ENCODE measurements at places on chromosomes 6 and 20.

DNA sequence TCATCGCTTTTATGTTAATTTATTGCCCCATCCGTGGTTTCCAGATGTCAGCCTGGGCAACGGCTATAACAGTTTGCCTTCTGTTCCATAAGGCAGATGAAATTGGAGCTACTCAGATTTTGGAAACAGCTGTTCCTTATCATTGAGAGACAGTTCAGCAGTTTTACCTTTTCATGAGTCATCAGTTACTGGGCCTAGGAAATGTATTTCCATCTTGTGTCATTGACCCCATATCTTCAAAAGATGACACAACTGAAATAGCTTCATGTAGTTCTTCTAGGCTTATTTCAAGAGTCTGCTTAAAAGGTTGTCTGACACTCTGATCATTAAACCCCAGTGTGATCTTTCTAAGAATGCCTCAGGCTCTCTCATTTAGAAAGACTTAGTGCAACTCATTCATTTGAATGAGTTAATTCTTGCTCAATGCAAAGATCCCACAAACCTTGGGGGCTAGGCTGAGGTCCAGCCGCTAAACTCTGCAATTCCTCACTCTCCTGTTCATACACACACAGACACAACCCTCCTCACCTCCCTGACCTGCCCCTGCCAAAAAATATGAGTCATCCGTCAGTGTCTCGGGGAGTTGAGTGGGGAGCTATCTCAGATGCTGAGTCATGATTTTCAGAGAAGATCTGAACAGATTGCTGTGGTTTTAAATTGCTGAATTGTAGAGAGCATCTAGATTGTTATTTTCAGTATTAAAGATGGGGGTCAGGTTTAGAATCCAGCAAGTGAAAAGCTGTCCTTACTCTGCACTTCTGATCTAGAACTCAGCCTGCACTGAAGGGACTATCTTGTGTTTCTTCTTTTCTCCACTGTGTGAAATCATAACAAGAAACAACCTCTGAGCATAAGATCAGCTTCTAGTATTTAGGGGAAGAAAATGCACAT, 61.8 kb downstream of the RPP40 start:
- DNase-seq: no peak

DNA sequence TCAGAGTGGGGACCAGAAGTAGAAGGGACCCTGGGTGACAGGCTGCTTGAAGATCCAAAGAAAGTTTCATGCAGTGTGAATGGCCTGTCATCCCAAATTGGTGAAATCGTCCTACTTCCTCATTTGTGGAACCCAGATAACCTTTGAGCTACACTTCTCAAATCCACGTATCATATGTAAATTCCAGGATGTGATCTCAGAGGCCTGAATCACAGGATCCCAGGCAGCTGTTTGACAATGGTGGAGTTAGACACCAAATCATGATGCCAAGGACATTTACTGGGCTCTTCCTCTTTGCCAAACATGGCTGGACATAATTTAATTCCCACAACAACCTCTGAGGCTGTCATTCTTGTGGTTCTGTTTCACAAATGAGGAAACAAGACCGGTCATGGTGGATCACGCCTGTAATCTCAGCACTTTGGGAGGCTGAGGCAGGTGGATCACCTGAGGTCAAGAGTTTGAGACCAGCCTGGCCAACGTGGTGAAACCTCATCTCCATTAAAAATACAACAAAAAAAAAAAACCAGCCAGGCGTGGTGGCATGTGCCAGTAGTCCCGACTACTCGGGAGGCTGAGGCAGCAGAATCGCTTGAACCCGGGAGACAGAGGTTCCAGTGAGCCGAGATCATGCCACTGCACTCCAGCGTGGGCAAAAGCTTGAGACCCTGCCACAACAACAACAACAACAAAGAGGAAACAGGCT, 39.9 kb upstream of the TTPAL start:
- no peak for DNase-seq

- DNase-seq: no peak
These were observed 25.0 kb upstream of the TXLNB start for GRCh38 chr6:139316622-139317317.

GRCh38 chr6:106522562-106523250, 106.6 kb downstream of the RTN4IP1 start:
- no peak for DNase-seq

GRCh38 chr6:140494321-140495108, 1120.1 kb upstream of the CITED2 start:
- no peak for DNase-seq

DNA sequence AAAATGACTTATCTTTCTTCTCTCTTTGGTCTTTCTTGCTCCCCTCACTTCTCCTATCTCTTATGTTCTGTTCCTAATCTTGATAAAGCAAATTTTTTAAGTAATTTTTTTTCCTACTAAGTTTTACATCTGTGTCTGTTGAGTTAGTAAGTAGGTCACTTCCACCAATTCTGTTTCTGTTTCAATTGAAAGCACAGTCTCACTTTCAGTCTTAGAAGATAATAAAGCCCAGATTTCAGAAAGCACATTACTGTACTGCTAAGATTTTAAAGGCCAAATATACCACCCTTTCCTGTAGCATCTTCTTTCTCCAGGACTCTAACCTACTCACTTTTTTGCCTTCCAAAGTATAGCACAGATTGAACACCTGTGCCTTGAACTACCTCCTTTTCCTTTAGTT, 866.1 kb upstream of the ADGRB3 start:
- DNase-seq: no peak

DNA sequence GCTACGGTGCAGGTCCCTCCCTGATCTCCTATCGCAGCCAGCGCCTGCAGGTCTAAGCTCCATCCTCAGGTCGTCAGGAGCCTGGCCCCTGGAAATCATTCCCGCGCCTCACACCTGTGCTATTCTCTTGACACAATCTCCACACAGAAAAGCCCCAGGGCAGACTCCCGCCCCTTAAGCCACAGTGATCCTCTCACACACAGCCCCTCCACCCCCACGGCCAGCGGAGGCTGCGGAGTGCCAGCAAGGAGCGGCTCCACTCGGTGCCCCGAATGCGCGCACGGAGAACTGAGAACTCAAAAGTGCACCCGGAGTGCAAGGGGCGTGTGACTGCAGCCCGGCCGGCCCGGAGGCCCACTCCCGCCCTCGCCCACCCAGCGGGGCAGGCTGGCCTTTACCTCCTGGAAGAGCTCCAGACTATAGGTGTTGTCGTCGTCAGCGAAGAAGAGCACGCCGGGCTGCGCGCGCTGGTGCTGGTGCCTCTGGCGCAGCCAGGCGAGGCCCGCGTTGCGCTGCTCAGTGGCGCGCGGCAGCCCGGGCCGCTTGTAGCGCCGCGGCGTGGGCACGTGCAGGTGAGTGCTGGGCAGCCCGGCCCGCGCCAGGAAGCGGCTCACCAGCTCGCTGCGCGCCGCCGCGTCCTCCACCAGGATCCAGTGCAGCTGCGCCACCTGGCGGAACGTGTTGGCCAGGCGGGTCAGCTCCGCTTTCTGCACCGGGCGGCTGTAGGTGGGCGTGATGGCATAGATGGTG, 1.2 kb downstream of the B3GAT2 start:
- peak; percentile 81 for DNase-seq

GRCh38 chr20:2762578-2763131, 37.8 kb downstream of the CPXM1 start:
- DNase-seq: no peak

DNA sequence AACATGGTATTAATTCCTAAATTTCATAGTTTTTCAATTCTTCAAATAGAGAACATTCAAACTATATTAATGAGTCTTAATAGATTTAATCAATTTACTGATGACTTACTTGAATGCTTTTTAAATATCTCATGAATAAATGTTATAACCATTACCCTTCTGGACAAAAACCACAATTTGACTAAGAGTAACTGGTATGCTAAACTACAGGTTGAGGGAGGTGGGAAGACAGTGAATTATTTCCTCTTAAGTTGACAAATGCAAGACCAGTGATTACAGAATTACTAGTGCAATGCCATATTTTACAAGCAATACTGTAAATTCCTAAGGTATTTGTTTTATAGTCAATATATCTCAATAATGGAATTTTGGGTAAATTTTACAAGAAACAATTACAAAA, 65.1 kb downstream of the REV3L start:
- no peak for DNase-seq

GRCh38 chr6:96545882-96546281, 17.0 kb upstream of the FHL5 start:
- no peak for DNase-seq

- DNase-seq: no peak
These were observed 89.4 kb downstream of the SLC24A3 start for GRCh38 chr20:19301843-19302242.

DNA sequence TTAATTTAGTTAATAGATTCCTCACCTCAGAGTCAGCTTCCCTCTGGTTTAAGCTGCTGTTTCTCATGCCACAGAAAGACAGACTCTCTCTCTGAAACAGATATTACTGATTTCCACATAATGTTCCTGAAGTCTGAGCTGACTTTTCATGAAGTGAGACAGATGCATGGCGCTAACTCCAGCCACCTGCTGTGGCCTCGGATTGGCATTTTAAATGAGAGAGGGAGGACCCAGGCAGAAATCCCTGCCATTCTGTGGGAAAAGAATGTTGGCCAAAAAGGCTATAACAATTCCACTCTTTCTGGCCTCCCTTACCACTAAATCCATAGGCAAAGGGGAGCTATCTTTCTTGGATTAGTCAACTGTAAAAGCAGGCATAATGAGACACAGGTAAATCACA, 354.1 kb upstream of the CDH4 start:
- no peak for DNase-seq

DNA sequence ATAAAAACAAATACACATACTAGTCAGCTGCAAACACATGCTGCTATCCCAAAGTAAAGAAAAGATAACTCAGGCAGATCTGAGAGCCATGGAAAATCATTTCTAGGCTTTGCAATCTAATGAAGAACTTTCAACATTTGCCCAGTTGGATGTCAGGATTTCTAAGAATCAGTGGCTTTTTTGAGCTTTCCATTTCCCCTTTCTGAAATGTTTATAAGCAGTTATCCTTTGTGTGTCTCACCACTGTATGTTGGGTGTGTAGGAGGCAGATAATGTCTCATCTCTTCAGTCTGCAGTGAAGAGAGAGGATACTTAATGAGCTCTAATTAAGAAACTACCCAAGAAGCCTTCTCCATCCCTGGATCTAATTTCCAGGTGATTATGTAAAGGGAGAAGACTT, 43.6 kb downstream of the RGS17 start:
- DNase-seq: no peak

GRCh38 chr6:106732376-106732940, 103.1 kb downstream of the QRSL1 start:
- no peak for DNase-seq

GRCh38 chr20:36720510-36720909, 25.4 kb downstream of the NDRG3 start:
- no peak for DNase-seq

GRCh38 chr6:111184827-111185532, 97.7 kb downstream of the SLC16A10 start:
- no peak for DNase-seq

- DNase-seq: no peak
These were observed 35.3 kb upstream of the LAMA2 start for GRCh38 chr6:128847431-128848210.

- DNase-seq: no peak
These were observed 29.3 kb upstream of the ARMH2 start for GRCh38 chr6:24827970-24828369.

- no peak for DNase-seq
These were observed 16.1 kb downstream of the CTCFL start for GRCh38 chr20:57508831-57509230.

- no peak for DNase-seq
These were observed 59.6 kb upstream of the SDHAF4 start for GRCh38 chr6:70507161-70507560.

DNA sequence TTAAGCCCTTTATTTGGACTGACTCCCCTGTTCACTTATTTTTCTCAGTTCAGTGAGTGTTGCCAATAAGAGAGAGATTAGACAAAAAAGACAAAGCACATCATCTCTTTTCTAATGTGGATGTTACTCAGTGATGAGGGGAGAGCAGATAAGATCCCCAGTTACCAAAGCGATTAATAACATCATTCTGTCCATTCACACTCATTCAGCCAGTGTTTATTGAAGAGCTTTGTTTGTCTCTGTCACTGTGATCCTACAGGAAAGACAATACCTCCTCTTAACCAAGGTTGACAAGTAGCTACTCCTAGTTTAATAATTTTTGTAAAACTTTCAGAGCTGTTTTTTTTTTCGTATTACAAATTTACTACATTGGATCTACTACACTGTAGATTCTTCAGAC, 163.0 kb downstream of the EYA4 start:
- DNase-seq: no peak

- no peak for DNase-seq
These were observed 6.6 kb downstream of the TREML2 start for GRCh38 chr6:41194386-41194785.

DNA sequence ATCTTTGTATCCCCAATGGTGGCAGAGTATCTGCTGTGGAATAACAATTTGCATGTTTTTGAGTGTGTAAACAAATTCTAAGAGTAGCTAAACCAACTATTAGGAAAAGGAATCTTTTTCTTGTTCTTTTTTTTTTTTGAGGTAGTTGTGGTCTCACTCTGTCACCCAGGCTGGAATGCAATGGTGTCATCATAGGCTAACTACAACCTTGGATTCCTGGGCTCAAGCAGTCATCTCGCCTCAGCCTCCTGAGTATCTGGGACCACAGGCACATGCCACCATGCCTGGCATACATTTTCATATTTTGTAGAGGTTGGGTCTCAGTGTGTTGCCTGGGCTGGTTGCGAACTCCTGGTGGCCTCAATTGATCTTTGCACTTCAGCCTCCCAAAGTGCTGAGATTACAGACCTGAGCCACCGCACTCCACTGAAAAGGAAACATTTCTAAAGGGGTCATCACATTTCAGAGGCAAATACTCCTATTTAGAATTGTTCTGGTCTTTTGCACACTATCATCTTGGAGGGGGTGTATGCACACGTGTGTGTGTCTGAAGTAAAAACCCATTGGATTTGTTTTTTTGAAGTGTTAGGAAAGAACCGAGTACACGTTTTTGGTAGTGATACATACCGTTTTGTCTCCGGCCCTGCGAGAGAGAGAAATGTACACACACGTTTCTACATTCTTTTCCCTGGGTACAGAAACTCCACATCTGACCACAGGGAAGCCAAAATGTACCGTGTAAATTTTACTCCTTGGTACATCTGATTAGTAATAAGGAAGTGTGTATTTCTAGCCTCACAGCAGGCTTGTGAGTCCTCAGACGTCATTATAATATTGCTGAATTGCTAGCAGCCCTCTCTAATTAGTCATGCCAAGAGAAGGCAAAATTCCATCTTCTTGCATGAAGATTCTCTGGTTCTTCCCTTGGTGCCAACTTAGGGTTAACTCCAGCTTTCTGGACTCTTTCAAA, 183.6 kb downstream of the JARID2 start:
- no peak for DNase-seq

- no peak for DNase-seq
These were observed 719.7 kb upstream of the MARCKS start for GRCh38 chr6:113137426-113137825.

- no peak for DNase-seq
These were observed 89.9 kb upstream of the PTCHD4 start for GRCh38 chr6:48200869-48201390.

- DNase-seq: no peak
These were observed 14.4 kb upstream of the GJE1 start for GRCh38 chr6:142118328-142118727.

GRCh38 chr6:75656479-75656878, 54.8 kb downstream of the SENP6 start:
- no peak for DNase-seq

- no peak for DNase-seq
These were observed 170.2 kb downstream of the ZDHHC14 start for GRCh38 chr6:157551041-157551832.

- peak; percentile 83 for DNase-seq
These were observed 12.5 kb downstream of the ITPR3 start for GRCh38 chr6:33633462-33634158.

- no peak for DNase-seq
These were observed 32.4 kb downstream of the MDGA1 start for GRCh38 chr6:37665304-37665703.

GRCh38 chr20:50110141-50111047, 2.6 kb downstream of the UBE2V1 start:
- no peak for DNase-seq
